Placental epithelial cell (primary cell): ENCODE measurements at places on chromosomes 2 and 18. TPM values are rescaled to one million over a fixed set of nuclear protein-coding genes. Genes with fewer than 3 reads are reported as not detected.

WDR35 gene
- 5.0 and 9.4 TPM in 2 replicates for total RNA-seq

LYG2 gene
- total RNA-seq = not detected in 2 replicates

EGR4 gene
- total RNA-seq = not detected in 2 replicates

COA5 gene
- total RNA-seq = 16.1 and 25.1 TPM in 2 replicates

POLE4 gene
- total RNA-seq = 10.8 and 18.5 TPM in 2 replicates

OR6B2 gene
- total RNA-seq = not detected in 2 replicates

NCOA1 gene
- total RNA-seq = 22.1 and 26.3 TPM in 2 replicates

ANKRD30B gene
- under 0.01 and 0.11 TPM in 2 replicates for total RNA-seq

KATNAL2 gene
- total RNA-seq = 2.3 and 11.0 TPM in 2 replicates

IL1RL1 gene
- not detected in 2 replicates for total RNA-seq

ECEL1 gene
- not detected in 2 replicates for total RNA-seq

PLGLB2 gene
- total RNA-seq = 0.76 and 2.7 TPM in 2 replicates

SAG gene
- under 0.01 TPM in 1 of 2 replicates, not detected in the other for total RNA-seq

REG3G gene
- total RNA-seq = not detected in 2 replicates

ASPRV1 gene
- 0.33 and 0.79 TPM in 2 replicates for total RNA-seq

FBXO41 gene
- 7.5 and 11.1 TPM in 2 replicates for total RNA-seq

IL1RN gene
- 5.1 and 9.2 TPM in 2 replicates for total RNA-seq

GPR39 gene
- total RNA-seq = 34.2 and 64.2 TPM in 2 replicates

C2orf78 gene
- not detected in 2 replicates for total RNA-seq
